ENCODE measurements at places on chromosomes 7 and 10.

DNA sequence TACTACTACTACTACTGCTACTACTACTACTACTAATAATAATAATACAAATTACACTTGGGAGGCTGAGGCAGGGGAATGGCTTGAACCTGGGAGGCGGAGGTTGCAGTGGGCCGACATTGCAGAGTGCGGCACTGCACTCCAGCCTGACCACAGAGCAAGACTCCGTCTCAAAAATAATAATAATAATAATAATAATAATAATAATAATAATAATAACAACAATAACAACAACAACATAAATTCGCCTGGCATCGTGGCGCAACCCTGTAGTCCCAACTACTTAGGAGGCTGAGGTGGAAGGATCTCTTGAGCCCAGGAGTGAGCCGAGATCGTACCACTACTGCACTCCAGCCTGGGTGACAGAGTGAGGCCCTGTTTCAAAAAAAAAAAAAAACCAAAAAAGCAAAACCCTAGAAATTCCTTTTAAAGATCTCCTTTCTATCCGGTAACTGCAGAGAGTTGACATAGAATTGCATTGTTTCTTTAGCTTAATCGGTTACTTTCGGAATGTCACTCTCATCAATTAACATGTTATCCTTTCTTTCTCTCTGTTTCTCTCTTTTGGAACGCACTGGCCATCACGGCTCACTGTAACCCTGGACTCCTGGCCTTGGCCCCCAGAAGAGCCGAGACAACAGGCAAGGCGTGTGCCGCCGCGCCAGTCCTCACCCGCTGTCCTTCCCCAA is 972 bp downstream of the PHYH start:
- no peak for DNase-seq

GRCh38 chr7:70502117-70502863 is 629.7 kb upstream of the GALNT17 start:
- DNase-seq: no peak

GRCh38 chr7:147595042-147595441 is 995.5 kb upstream of the C7orf33 start:
- DNase-seq: no peak

DNA sequence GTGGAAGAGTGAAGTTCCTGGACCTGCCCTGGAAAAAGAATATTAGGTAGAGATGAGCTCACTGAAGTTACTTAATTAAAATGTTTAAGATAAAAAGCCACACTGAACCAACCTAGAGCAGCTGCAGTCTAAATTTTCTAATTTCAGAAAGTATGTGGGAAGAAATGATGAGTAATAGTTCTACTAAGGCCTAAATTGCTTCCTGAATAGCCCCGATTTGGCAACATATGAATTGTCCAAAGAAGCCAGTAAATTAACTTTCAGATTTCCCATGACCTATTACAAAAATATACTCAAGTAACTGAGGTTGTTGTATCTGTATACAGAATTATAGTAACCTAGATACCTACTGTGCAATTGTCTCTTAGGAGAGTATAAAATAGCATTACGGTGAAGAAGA is 312.6 kb downstream of the IPMK start:
- no peak for DNase-seq

GRCh38 chr10:56091872-56092271 is 269.2 kb downstream of the ZWINT start:
- no peak for DNase-seq

- DNase-seq: no peak
Observed at GRCh38 chr10:51705774-51706173, 6.4 kb upstream of the CSTF2T start.

- DNase-seq: no peak
Observed at GRCh38 chr10:62990126-62990525, 143.0 kb upstream of the NRBF2 start.

- no peak for DNase-seq
Observed at GRCh38 chr7:138195151-138195571, 118.9 kb downstream of the AKR1D1 start.

DNA sequence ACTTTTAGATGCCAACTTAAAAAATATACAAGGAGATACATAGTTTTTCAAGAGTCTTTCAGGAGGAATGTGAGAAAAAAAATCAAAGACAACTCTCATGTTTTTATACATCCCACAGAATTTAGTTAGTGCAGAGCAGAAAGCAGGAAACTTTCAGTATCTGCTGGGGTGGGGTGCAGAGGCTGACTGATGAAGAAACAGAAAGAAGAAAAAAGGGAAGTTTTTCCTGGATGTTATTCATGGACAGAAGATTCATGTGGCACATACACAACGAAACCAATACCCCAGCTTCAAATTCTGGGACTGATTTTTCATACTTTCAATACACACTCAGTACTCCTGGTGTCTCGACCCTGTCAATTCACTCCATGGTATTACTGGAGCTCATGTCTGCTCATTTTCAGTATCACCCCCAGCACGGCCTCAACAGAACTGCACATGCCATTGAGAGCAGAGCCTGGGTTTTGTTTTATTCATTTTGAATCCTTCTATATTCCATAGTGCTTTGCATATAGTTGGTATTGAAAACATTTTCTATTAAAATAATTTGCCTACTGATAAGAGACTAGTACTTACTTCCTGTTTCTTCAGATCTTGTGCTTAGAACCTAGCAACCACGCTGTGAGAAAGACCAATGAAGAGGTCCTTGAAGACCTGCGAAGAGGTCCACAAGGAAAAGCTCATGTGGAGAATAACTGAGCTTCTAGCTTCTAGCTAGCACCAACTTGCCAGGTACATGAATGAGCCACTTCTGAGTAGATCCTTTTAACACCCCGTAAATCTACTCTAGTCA is 49.0 kb downstream of the NDUFB2 start:
- no peak for DNase-seq

DNA sequence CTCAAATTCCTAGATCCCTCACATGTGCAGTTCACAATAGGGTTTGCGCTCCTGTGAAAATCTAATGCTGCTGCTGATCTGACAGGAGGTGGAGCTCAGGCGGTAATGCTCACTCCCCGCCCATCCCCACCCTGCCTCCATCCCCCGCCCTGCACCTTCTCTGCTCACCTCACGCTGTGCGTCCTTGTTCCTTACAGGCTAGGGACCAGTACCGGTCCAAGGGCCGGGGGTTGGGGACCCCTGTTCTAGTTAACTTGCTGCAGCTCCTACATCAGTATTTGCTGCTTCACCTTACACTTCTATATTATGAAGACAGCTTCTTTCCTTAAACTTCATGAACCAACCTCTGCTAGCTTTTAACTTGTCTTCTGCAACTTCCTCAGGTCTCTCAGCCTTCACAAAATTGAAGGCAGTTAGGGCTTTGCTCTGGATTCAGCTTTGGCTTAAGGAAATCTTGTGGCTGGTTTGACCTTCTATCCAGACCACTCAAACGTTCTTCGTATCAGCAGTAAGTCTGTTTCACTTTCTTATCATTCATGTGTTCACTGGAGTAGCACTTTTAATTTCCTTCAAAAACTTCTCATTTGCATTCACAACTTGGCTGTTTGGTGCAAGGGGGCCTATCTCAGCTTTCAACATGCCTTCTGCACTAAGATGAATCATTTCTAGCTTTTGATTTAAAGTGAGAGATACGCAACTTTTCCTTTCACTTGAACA is 1.7 kb upstream of the TNKS2 start:
- DNase-seq: no peak

- peak; percentile 50 for DNase-seq
Observed at GRCh38 chr10:75021379-75022249, 89.8 kb upstream of the SAMD8 start.

DNA sequence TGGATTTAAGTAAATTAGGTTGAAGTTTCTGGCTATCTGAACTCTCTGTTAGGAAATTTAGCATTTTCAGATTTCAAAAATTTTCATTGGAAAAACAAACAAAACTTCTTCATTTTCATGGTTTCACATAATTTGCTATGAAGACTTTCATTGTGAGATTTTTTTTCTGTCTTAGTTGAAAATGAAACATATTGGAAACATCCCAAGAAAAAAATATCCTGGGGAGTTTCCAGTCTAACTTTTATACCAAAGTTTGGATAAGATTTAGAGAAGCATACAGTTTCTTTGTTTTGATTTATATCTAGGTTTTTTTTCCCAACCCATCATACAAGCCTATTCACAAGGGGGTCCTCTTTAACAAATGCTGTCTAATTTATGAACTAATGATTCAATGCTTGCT is 300.5 kb upstream of the SEMA3A start:
- DNase-seq: no peak

DNA sequence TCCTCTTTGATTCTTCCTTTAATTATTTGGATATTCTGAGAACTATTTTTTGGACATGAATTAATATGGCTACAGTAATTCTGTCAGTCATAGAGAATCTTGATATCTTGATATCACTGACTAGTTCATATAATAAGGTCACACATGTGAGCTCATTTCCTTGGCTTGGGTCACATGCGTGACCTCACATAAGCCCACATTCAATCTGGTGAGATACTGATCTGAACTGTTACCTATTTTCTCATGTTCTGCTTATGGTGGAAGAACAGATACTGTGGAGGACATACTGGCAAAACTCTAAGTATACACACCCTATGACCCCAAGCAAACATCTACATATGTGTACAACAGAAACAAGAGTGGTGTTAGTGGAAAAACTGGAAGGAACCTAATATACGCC is 44.1 kb downstream of the CUL2 start:
- no peak for DNase-seq

- DNase-seq: no peak
Observed at GRCh38 chr7:390761-391410, 100.9 kb downstream of the FOXL3 start.

- no peak for DNase-seq
Observed at GRCh38 chr10:50552771-50553535, 70.8 kb downstream of the SGMS1 start.

- DNase-seq: no peak
Observed at GRCh38 chr10:56319386-56319785, 41.7 kb downstream of the ZWINT start.

GRCh38 chr10:660413-660969 is 29.0 kb downstream of the DIP2C start:
- DNase-seq: no peak

- DNase-seq: no peak
Observed at GRCh38 chr7:127536741-127537140, 48.7 kb downstream of the GCC1 start.

GRCh38 chr7:25073451-25073850 is 51.6 kb downstream of the CYCS start:
- DNase-seq: no peak

- no peak for DNase-seq
Observed at GRCh38 chr10:20170661-20171060, 354.4 kb downstream of the PLXDC2 start.
